ENCODE measurements at places on chromosomes 7 and 10.
A peak's percentile ranks its signal among the peaks of the same experiment; 100 is the strongest.

GRCh38 chr10:15439341-15439842 lies 68.3 kb upstream of the FAM171A1 start:
- no peak for DNase-seq

DNA sequence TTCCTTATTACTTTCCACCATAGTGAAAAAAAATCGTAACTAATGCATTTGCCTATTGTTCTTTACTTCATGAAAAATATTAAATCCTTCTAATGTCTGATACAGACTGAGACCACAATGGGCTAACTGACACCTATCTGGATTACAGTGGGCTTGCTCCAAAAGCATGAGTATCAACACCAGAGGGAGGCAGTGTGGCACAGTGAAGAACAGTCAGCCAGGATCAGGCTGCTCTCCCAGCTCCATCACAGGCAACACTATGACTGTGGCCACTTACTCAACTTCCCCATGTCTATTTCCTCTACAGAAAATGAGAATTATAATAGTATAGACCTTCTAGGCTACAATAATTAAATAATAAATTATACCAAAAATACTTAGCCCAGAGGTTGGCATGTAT lies 97.2 kb downstream of the SLC25A13 start:
- no peak for DNase-seq

- DNase-seq = no peak
Observed at GRCh38 chr7:69782917-69783684, 184.8 kb downstream of the AUTS2 start.

DNA sequence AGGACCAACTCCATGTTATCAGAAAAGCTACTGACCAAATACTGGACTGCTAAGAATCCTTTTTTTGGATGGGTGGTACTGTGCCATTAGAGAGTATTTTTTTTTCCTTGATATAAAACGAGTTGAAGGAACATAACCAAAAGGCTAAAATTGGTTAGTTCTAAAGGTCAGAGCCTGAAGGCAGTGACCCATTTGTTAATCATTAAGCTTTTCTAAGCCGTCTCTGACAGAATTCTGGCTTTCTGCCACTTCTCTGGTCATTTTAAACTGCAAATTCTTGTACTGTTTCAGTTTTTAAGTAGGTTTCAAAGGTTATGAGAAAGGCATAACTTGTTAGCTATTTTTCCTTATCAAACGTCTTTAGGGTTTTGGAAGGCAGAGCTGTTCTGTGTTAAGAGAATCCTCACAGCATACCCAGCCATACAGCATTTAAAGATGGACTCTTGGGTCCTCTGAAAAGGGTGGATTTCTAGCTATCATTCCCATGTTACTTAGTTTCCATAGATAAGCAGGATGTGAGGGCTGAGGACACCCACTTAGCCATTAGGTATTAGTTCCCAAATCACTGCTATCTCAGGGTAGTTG lies 196.8 kb downstream of the RNLS start:
- DNase-seq = no peak

DNA sequence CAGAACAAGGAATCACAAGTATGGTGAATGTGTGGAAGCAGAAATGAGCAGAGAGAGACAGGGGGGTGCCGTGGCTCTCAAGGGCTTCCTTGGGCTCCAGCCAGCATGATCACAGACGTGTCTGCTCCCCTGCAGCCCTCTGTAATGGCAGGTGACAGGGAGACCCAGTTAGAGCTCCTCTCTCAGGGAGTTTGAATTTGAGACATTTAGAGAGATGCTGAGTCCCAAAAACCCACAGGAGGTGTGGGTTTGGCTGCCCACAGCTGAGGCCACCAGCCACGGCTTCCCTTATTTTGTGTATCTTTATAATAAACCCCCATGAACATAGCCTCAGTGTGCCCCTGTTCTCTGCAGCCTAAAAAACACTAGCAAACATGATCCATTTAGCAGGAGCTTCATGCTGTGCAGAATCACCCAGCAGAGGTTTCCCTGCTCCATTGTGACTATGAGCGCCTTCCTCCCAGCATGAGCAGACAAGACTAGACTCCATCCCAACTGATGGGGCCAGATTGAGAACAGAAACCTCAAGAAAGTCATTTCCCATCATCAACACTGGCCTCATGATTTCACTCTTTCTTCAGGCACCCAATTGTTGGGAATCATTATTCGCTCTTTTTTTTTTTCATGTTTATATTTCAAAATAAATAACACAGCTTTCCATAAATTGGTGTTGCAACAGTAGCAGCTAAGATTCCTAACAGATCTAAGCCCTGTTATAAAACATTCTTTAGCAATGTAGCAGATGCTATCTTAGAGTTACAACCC lies 13.4 kb downstream of the NOD1 start:
- no peak for DNase-seq

DNA sequence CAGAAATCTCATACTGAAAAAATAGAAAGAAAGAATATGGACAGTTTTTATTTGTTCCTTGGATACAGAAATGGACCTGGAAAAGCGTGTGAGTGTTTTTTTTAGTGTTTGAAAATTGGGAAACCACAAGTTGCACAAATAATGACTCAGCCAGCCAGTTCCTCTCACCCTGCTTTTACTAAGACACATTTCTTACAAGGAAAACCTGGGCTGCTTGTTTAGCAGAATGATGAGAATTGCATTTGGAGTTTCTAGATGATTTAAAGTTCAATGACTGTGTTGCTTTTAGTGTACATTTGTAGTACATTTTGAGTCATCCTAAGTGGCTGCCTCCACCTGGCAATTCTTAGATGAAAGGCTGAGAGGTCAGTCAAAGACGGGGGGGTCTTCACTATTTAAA lies 218.7 kb downstream of the ABCA13 start:
- DNase-seq = no peak

DNA sequence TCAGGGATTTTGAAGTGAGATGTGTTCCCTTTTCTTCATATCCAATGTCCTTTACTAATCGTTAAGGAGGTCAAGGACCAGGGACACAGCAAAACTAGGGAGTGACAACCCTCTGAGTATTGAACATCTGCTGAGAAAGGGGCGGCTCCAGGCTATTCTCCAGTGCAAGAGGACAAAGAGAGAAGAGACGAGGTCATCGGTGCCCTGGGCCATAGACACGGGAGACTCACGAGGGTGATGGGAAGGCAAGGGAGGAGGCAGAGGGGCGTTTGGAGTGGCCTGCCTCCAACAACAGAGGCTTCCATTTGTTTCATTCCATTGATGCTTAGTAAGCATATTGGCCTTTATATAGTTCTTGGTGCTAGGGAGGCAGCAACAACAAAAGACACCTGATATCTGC lies 268.4 kb downstream of the CXCL12 start:
- no peak for DNase-seq

- no peak for DNase-seq
Observed at GRCh38 chr7:149779502-149779805, 6.1 kb upstream of the ZNF467 start.

DNA sequence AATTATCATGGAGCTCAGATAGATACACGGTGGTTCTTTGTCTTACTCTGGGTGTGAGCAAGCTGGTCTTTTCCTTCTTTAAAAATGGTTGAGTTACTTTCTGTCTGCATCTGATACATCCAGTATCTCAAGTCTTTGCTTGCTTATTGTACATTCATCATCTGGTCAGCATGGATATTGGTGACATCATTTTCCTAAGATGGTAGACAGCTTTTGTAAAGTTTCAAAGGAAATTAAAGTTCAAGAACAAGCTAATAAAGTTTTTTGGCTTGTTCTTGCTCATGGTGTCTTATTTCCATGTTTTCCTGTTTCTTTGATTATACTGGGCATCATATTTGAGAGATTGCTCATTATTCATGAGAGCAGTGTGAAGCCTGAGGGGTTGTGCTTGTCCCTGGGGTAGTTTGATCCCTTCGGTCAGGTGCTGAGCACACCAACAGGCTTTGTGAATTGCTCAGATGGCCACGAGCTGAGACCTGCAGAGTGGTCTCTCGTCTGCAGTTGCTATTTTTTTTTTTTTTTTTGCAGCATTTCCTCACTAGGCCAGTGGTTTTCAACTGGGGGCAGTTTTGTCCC lies 38.5 kb downstream of the MGMT start:
- DNase-seq = no peak

GRCh38 chr10:11602919-11603523 lies 8.4 kb downstream of the USP6NL start:
- DNase-seq = peak; percentile 51

DNA sequence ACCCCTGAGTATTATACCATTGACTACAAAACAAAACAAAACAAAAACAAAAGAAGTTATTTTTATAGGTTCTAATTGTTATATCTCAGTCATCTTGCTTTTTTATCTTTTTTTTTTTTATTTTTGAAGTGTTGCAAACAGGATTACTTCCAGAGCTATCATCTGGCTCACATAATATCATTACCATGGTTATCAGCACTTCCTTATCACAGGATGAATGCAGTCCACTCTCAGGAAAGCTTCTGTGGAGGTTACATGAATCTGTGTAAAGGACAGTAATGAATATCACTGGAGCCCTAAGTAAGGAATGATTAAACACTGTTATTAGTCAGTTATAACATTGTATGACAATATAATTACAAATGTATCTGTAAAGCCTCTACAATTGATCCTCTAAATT lies 451.5 kb downstream of the PLXDC2 start:
- DNase-seq = no peak

DNA sequence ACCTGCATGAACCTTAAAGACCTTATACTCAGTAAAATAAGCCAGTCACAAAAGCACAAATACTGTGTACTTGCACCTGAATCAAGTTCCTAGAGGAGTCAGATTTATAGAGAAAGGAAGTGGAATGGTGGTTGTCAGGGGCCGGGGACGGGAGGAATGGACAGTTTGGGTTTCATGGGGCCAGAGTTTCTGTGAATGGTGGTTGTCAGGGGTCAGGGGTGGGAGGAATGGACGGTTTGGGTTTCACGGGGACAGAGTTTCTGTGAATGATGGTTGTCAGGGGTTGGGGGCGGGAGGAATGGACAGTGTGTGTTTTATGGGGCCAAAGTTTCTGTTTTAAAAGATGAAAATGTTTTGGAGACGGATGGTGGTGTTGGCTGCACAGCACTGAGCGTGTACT lies 260.0 kb upstream of the MKI67 start:
- DNase-seq = no peak

GRCh38 chr7:4208086-4208485 lies 474.0 kb upstream of the FOXK1 start:
- no peak for DNase-seq

DNA sequence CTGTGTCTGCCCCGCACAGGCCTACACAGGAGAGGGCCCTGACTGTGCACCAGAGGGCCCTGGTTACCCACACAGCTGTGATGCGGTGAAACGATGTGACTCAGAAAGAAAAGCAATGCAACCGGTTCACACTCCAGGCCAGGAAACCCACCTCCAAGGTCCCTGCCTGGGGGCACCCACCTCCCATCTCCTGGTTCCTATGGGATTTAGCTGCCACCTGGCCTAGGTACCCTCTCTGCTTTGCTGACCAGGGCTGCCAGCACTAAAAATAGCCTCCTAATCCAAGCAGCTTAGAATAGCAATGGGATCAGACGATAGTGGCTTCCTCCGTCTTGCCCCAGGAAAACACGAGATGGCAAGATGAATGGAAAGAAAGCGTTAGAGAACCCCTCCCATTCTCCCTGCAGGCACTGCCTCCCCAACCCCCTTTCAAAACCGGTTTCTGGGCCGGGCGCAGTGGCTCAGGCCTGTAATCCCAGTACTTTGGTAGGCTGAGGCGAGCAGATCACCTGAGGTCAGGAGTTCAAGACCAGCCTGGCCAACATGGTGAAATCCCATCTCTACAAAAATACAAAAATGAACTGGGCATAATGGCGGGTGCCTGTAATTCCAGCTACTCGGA lies 12.4 kb downstream of the RBP3 start:
- no peak for DNase-seq

DNA sequence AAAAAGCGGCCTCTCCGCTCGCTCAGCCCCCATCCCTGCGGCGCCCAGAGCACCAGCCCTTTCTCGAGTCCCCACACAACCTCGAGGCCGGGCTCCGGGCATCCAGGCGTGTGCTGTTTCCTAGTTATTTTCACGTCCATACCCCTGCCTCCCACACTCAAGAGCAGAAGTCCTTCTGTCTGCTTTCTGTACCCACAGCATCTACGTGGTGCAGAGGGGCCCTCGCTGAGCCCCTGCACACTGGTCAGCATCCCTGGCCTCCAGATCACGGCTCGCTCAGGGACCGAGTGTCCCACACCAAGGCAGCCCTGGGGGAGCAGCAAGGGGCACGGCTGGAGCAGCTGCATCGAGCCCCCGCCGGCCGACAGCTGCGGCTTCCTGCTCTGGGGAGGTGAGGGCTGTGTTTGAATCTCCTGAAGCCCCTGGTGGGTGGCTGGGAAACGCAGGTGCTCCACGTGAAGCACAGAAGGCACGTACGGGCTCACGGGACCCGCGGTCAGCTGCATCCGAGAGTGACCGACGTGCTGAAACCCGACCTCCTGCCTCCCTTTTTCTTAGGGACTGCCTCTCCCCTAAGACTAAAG lies 333.1 kb downstream of the DNAJB6 start:
- DNase-seq = no peak

GRCh38 chr7:77649716-77650349 lies 46.4 kb upstream of the RSBN1L start:
- DNase-seq = no peak

DNA sequence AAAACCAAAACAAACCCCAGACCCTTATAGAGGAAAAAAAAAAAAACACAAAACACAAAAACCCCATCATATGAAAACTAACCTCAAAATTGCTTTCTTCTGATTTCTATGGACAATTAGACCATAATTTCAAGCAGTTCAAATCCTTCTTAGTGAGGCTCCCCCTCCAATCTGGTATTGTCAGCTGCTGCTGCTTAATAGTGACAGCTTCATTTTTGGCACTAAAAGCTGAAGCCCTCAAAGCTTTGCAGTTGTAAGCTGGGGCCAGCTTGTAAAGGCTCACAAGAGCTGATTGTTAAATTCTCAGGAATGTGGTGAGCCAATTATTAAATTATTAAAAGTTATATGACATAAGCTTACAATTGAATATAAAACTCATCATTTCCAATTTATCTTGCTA lies 21.9 kb downstream of the ATXN7L1 start:
- no peak for DNase-seq

DNA sequence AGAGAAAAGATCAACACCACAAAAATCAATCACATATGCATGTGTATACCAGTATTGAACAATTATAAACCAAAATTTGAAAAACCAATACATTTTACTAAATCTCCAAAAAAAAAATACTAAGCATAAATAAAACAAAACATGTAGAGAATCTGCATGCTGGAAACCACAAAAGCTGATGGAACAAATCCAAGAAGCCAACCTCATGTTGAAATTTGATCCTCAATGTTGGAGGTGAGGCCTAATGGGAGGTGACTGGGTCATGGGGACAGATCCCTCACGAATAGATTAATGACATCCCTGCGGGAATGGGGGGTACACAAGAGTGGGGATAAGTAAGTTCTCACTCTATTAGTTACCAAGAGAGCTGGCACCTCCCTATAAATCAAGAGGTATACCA lies 82.5 kb downstream of the OAT start:
- DNase-seq = no peak

All from DMS153 (cell line).